ENCODE measurements at places on chromosomes 13 and 19.

DNA sequence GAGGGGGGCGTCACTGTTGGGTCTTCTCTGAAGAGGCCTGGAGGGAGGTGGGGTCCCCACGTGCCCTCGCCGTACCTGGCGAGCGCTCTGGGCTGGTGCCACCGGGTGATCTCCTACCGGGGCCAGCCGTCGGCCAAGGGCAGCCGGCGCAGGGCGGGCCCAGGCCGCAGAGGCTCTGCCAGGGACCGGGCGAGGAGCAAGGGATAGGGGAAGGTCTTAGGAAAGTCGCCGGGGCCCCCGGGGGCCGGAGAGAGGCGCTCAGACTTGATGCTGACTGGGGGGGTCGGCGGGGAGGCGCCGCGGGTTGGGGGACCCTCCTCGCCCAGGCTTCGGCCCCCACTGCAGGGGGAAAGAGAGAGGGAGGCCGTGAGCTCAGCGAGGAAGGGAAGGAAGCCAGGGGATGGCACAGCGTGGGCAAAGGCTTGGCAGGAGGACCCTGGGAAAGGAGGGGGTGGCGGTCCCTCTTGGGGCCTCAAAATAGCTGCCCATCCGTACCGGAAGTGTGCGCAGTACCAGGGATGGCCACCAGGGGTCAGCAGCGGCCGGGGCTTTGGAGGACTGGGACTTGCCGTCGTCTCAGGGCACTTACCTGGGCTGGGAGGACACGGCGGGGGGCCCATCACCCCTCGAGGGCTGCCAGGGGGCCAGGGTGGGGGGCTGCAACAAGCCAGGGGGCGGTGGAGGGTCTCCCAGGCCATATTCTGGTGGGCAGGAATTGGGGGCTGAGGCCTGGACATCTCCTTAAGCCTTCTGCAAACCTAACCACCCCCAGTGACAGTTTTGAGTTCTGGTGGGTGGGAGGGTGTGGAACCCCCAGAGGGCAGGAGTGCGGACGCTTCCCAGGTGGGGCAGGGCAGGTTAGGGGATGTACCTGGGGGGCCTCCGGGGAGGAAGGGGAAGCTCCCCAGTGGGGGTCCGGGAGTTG is 7.7 kb upstream of the TMEM161A start:
- peak; percentile 77 for DNase-seq

DNA sequence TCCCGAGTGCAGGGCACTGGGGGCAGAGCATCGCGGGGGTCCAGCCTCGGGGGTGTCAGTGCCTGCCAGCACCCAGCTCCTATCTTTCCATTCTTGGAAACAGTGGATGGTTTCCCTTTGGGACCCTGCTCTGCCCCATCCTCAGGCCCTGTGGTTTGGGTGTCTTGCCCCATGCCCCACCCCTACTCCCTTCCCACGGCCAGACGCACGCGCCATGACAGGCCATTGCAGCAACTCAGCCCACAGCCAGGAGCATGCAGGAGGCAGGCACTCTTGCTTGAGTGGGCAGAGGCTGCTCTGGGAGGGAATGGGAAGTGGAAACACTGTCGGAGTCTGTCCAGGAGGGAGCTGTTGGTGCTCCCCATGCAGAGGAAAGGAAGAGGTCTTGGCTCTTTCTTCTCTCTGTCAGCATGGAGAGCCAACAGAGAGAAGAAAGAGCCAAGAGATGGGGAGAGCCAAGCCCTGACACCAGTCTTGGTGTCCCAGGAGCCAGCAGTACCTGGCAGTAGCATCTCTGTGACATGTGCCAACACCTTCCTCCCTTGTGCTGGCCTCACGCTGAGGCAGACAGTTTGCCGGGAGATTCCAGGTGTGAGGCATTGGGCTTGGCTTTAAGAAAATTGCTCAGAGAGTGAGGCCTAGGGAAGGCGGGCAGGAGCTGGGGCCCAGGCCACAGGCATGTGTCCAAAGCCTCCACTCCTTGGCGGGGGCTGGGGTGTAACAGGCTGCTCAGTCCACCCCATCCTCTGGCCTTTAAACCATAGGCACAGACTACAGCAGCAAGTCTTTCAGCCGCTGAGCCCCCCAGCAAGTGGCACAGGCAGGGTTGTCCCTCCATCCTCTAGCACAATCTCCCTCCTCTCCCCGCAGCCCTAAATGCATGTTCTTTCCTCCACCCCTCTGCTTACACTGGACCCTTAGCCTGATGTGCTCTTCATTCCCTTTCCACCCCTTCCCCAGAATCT is 86.7 kb upstream of the UQCRFS1 start:
- no peak for DNase-seq

DNA sequence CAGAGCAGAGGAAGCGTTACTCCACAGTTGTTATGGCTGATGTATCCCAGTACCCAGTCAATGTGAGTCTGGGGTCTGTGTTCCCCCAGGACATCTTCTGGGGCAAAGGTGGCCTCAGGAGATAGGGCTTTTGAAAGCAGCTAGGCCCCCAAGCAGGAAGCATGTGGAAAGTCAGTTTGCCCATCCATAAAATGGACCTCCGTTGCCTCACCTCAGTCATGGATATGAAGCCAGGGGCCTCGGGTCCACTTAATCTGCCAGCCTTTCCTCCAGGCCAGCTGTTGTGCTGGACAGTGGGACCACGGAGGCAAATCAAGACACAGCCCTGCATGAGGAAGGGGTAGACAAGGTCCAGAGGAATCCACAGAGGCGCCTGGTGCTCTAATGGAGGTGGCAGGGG is 3.3 kb downstream of the EPS8L1 start:
- DNase-seq: no peak

DNA sequence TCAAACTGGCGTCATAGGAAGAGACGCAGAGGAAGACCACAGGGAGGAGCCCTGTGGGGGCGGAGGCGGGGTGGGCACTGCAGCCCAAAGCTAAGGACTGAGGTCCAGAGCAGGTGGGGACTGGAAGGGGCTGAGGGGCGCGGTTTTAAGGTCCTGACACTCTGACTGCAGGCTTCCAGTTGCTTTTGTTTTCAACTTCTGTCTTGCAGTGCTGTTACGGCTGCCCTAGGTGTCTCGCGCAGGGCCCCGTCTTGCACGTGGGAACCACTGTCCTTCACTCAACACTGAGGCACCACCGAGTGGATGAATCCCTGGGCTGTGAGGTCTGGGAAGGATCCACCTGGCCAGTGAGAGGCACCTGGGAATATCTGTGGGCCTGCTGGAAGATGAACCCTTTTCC is 76.0 kb downstream of the TEX29 start:
- DNase-seq: no peak

DNA sequence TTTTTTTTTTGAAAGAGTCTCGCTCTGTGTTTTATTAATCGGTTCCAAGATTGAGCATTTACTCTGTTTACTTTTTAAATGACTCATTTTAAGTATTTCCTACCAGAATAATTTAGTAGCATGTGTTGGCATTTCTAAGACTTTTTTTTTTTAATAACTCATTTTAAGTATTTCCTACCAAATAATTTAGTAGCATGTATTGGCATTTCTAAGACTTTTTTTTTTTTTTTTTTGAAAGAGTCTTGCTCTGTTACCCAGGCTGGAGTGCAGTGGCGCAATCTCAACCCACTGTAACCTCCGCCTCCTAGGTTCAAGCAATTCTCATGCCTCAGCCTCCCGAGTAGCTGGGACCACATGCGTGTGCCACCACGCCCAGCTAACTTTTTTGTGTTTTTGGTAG is 13.1 kb downstream of the SETDB2 start:
- DNase-seq: no peak

- DNase-seq: no peak
Measured at GRCh38 chr19:28691683-28692082, 521.3 kb downstream of the UQCRFS1 start.
